ENCODE measurements at places on chromosomes 6 and 20. TPM values are rescaled to one million over a fixed set of nuclear protein-coding genes. Genes with fewer than 3 reads are reported as not detected.

DNA sequence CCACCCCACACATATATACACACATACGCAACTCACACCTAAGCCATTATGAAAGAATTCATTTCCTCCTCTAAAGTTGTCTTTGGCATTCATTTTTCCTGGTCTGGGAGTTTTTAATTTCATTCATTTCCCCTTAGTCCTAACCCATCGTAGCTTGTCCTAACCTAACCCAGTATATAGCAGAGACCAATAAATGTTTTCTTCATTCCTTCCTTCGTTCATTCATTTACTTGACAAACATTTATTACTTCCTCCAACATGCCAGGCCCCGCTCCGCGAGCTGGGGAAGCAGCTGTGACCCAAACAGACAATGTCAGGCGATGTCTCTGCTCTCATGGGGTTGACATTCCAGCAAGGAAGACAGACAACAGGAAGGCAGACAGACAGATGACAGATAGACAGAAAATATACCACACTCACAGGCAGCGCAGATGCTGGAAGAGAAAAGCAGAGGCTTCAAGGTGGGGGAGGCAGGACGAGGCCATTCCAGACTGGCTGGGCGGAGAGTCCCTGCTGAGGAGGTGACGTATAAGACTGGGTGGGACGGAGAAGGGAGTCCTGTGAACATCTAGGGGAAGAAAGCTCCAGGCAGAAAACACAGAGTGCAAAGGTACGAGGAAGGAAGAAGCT is 33.7 kb upstream of the SIRPA start:
- no peaks in the 10 kb centered on the region for H3K4me1 ChIP-seq
- H3K27me3 ChIP-seq = no peaks in the 10 kb centered on the region
- H3K27ac ChIP-seq = no peak overlapping the region
- no peak for DNase-seq

The ELOVL2 gene
- 25.0 TPM for total RNA-seq

- no peaks in the 10 kb centered on the region for H3K27me3 ChIP-seq
- H3K36me3 ChIP-seq = no peaks in the 10 kb centered on the region
- no peaks in the 10 kb centered on the region for H3K4me1 ChIP-seq
- H3K4me3 ChIP-seq = no peak overlapping the region
Observed at GRCh38 chr20:59708326-59708725, 104.0 kb downstream of the PHACTR3 start.

DNA sequence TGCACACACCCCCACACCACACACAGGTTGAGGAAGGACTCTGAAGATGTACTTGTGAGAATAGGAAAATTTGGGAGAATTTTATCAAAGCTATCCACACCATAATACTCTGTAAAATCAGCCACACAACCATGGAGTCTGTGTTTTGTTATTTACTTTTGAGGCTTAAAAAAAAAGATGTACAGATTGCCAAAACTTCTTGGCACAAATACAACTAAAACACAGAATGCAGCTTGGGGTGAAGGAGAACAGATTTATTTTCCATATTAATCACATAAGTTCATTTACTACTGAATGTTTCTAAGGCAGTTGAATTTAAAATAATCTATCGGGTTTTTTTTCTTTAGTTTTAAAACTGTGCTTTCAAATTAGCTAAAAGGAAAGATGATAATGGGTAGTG is 32.8 kb upstream of the KCNQ5 start:
- no peak overlapping the region for H3K4me3 ChIP-seq
- H3K27ac ChIP-seq = no peak overlapping the region
- DNase-seq = no peak
- H3K4me1 ChIP-seq = no peaks in the 10 kb centered on the region
- no peaks in the 10 kb centered on the region for H3K36me3 ChIP-seq

DNA sequence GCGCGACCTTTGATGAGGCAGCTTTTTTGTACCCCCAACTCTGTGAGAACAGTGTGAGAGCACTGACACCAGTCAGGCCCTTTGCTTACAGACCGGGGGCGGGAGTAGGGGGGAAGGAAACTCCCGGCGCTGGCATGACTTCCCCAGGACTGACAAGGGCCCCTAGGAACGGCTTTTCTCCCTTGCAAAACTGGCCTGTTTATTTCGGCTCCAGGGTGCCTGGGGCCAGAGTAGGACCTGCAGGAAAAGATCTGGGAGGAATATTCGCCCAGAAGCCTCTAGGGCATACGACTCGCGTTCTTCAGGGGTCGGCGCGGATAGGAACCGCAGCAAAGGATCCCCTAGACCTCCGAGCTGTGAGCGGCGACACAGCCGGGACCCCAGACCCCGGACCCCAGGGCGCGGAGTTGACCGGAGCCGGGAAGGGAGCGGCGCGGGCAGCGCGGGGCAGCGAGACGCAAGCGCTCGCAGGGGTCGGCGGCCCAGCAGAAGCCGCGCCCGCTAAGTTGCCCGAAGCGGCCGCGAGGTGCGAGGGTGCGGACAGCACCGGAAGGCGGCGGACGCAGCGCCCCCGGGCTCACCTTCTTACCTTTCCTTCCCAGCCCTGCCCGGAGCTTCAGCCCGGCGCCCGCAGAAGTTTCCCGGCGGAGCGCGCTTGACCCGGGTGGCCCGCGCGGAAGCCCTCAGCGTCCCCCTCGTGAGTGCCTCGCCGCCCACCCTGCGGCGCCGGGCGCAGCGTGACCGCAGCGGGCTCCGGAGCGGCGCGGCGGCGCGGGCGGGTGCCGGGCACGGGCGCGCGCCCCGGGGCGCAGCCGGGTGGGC is at the start of gene POPDC3:
POPDC3 (minus strand) TSS at position 771 of the 822 bp plus-strand sequence. CDS start 18,105 bp downstream, outside the sequence.
- peak within 1 kb of the TSS; percentile 80 for H3K27ac ChIP-seq
- H3K27me3 ChIP-seq = no peaks in the 10 kb centered on the region
- peak; percentile 29 for DNase-seq

The ACTR5 gene
- 22.7 TPM for total RNA-seq

- DNase-seq = no peak
- H3K4me1 ChIP-seq = peaks cover 6% of the 10 kb centered on the region
- H3K27ac ChIP-seq = no peak overlapping the region
- no peak overlapping the region for H3K4me3 ChIP-seq
- no peaks in the 10 kb centered on the region for H3K36me3 ChIP-seq
Observed at GRCh38 chr6:130965656-130966055, 97.4 kb downstream of the EPB41L2 start.

DNA sequence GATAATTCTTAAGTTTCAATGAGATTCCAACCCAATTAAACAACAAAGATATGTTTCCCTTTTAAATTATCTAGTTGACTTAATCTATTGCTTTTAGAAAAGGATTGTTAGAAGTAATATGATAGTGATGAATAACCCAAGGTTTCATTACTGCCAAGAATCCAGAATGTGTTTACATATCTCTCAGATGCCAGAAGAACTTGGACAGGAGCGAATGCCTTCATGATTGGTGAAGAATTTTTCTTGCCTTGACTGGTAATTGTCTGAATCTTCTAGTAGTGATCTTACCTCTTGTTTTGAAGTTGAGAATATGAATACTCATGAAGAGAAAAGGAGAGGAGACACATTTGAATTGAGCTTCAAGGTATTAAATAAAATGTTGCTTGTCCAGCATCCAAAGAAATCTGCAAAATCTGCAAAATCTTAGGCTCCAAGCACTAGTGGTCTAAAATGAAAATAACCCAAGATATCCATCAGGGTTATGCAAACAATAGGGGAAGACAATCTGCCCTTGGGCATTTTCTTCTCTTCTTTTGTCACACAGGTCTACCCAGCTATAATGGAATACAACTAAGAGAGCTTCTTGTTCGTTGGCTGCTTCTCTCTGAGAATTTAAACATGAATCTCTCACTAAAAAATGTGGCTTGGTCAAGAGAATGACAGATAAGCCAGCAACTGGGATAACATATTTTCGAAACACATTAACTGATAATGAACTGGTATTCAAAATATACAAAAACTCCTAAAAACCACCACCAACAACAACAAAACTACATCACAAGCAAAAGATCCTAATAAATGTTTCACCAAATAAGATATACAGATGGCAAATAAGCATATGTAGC is 928.9 kb downstream of the EYS start:
- no peak overlapping the region for H3K4me3 ChIP-seq
- no peak for DNase-seq
- H3K27ac ChIP-seq = no peak overlapping the region
- H3K4me1 ChIP-seq = no peaks in the 10 kb centered on the region
- H3K27me3 ChIP-seq = no peaks in the 10 kb centered on the region
- no peaks in the 10 kb centered on the region for H3K36me3 ChIP-seq

DNA sequence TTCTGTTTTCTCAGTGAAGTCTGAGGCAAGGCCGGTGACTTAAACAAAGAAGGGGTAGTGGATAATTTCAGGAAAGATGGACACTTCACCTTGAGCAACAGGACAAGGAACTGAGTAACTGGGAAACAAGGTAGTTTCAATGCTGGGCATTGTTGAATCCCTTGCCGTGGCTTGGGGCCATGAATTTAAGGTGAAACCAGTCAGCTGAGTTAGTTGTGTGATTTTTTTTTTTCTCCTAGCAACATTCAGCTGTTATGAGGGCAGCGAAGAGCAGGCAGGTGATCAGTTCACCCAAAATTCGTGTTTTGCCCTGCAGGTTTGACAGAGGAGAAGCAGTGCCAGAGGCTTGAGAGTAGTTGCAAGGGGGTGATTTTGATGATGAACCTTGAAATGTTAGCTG is 6.8 kb downstream of the BICRAL start:
- no peak overlapping the region for H3K27ac ChIP-seq
- H3K4me1 ChIP-seq = peaks cover 40% of the 10 kb centered on the region
- no peak for DNase-seq
- H3K4me3 ChIP-seq = no peak overlapping the region
- H3K36me3 ChIP-seq = no peaks in the 10 kb centered on the region

DNA sequence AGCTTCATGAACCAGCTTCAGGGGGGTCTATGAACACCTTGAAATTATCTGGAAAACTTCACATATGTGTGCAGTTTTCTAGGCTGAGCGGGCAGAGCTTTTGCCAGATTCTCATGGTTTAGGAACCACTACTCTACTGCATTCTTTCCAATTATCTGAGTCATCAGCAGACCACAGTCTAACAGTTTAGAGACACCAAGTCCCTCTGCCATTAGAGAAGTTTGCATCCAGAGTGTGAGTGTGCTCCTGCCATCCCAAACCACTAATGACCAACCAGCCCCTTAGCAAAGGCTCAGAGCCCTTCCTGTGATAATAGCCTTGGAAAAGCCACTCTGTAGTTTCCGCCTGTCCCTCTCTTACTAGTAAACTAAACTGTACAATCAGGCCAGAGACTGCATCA is 96.8 kb downstream of the PHACTR1 start:
- no peaks in the 10 kb centered on the region for H3K27me3 ChIP-seq
- no peak for DNase-seq
- H3K36me3 ChIP-seq = no peaks in the 10 kb centered on the region
- H3K4me3 ChIP-seq = no peak overlapping the region
- H3K27ac ChIP-seq = no peak overlapping the region

Data from testis (tissue), 5 donors.